ENCODE measurements at places on chromosomes 13 and 19.
A peak's percentile ranks its signal among the peaks of the same experiment; 100 is the strongest.

- DNase-seq, result no peak
Observed at GRCh38 chr19:12695997-12696365, 450 bp downstream of the FBXW9 start.

- no peak for DNase-seq
Observed at GRCh38 chr13:54709546-54709945, 1680.9 kb downstream of the OLFM4 start.

DNA sequence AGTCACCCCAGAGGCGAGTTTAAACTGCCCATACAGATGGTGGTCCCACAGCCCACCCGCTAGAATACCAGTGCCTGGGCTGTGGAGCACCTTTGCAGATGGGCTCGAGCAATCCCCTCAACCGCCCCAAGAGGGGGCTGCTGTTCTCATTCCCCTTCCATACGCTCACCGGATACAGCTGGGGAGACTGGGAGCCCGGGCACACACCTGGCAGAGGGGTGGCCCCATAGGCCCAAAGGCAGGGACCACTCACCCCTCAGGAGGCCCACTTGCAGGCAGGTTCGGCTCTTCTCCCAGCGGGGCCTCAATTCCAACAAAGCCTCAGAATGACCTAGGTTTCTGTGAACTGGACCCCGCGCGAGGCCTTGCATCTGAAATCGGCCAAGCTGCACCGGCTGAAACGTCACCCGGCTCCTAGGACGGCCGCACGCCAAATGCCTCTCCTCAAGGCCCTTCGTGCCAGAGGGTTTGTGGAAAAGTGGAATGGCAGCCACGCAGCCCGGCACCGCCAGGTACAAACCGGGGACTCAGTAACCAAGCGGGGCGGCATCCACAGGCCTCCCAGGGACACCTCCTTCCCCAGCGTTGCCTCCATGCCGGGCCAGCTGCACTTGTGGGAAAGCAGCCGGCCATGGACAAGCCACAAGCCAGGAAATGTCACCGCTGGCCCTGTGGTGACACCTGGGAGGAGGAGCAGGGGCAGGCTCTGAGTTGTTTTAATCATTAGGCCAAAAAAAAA is 18.7 kb downstream of the MLLT1 start:
- DNase-seq, result no peak

GRCh38 chr19:49058562-49058961 is 1.0 kb upstream of the CGB7 start:
- no peak for DNase-seq

GRCh38 chr13:44425041-44425814 is 51.6 kb downstream of the SERP2 start:
- no peak for DNase-seq

DNA sequence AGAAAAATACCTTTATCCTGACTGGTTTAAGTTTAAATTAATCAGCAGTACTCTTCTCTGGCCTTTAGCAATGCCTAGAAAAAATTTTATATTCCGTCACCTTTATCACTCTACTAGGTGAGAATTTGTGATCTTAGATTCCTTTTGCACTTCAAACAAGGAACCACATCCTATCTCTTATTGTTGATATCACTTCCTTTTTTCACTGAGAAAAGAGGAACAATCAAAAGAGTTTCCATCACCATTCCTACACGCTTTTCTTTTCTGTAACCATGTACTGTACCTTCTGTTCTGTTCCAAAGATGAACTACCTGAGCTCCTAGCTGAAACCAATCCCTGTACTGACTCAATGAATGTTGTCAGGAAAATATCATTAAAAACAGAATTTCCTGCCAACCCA is 1379.0 kb upstream of the MIR17HG start:
- no peak for DNase-seq

GRCh38 chr13:46593398-46593797 is 40.4 kb downstream of the LRCH1 start:
- no peak for DNase-seq

DNA sequence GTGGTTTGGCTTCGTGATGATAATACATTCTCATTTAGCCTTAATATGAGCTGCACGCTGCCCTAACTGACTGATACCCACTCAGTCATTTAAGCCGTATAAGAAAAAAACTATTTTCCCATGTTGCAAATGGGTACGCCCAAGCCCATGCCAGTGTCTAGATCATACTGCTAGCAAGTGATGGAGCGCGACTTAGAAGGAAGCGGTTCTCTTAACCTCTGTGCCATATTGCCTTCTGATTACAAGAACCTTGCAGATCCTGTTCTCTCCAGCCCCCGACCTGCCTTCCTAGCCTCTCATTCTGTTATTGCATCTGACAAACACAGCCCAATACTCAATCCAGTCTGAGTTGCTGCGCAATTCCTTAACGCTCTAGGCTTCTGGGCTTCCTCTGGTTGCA is 603 bp downstream of the GPALPP1 start:
- DNase-seq, result no peak

- no peak for DNase-seq
Observed at GRCh38 chr19:41299046-41299754, 10.8 kb upstream of the CCDC97 start.

DNA sequence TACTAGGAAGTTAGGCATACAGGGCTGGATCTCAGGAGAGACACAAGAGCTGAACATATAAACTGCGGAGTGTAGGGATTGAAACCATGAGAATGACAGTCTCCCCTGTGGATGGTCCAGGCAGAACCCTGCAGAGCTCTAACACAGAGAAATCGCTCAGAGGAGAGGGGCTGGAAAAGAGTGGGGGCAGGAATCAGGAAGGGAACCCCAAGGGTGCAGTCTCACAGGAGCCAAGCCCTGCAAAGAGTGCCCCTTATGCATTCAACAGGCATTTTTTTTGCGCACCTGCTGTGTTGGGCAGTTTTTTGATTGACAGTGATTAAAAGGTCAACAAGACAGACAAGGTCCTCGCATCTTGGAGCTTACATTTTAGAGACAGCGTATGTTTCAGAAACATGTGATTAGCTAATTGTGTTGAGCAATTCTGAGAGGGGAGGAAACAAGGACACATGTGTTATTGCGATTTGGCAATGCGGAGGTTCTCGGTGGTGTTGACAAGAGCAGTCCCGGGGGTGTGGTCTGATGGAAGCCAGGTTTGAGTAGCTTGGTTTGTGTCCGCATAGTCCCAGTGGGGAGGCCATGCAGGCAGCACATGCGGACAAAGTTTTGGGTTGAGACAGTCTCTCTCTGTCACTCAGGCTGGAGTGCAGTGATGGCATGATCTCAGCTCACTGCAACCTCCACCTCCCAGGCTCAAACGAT is 182.6 kb upstream of the IRS2 start:
- DNase-seq, result no peak

DNA sequence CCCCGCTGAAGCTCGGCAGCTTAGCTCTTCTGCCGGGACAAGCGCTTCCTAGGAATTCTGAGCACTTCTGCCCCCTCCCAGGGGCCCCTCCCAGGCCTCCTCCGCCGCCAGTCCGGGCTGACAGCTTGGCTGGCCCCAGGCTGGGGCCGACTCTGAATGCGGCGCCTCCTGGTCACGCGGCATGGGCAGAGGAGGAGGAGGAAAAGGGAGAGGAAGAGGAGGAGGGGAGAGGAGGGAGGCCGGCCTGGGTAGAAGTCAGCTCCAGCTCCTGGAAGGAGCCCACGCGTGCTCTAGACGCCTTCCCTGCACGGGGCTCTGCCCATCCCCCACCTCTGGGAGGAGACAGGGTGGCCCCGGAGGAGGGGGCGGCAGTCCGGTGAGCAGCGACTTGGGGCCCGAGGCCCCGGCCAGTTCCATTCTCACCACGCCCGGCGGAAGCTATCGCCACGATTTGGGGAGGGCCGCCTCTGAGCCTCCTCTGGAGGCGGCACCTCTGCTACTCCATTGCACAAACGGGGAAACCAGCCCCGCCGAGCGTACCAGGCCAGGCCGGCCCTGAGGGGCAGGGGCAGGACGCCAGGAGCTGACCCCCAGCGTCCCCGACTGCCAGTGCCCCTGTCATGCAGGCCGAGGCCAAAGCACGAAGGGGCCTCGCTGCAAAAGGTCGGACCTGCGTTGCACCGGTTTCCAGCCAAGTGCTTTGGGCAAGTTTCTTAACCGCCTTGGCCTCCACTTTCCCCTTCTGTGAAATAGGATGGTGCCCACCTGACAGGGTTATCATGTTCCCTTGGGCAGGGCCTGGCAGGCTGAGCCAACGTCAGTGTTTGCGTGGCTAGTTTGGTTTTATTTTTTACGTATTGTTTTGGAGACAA is 31.6 kb downstream of the CCNE1 start:
- no peak for DNase-seq

GRCh38 chr19:3275583-3276340 is 51.3 kb downstream of the CELF5 start:
- DNase-seq, result peak; percentile 79

DNA sequence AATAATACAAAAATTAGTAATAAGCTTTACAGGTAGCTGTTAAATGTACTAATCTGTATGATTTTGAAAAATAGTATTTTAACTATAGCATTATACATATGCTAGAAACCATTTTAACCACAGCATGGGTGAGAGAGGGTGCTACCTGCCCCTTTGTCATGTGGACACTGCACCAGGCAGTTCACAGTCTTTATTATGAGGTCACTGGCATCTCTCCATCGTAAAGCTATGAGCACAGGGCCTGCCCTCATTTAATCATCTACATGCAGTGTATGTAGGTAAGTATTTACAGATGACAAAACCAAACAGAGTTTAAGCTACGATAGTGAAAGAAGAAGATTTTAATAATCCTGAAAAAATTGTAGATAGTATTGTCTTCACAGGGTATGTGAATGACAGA is 21.7 kb downstream of the EDNRB start:
- no peak for DNase-seq

DNA sequence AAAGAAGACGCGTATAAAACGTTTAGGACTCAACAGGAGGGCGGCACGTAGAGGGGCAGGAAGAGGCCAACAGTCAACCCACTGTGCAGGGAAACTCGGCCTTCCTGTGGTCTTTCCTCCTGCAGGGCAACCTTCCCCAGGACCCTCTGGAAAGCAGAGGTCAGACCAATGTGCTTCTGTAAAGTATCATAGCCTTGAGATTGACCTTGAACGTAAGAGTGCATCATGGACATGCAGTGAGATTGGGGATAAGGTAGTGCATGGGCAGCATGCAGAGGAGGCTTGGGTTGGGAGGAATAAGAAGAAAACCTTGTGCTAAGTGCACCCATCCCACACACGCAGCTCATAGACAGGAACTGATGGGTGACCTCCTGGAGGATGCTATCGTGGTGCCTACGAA is 34.0 kb upstream of the ZNF507 start:
- DNase-seq, result no peak

- DNase-seq, result no peak
Observed at GRCh38 chr19:10593148-10593547, 6.0 kb upstream of the AP1M2 start.

DNA sequence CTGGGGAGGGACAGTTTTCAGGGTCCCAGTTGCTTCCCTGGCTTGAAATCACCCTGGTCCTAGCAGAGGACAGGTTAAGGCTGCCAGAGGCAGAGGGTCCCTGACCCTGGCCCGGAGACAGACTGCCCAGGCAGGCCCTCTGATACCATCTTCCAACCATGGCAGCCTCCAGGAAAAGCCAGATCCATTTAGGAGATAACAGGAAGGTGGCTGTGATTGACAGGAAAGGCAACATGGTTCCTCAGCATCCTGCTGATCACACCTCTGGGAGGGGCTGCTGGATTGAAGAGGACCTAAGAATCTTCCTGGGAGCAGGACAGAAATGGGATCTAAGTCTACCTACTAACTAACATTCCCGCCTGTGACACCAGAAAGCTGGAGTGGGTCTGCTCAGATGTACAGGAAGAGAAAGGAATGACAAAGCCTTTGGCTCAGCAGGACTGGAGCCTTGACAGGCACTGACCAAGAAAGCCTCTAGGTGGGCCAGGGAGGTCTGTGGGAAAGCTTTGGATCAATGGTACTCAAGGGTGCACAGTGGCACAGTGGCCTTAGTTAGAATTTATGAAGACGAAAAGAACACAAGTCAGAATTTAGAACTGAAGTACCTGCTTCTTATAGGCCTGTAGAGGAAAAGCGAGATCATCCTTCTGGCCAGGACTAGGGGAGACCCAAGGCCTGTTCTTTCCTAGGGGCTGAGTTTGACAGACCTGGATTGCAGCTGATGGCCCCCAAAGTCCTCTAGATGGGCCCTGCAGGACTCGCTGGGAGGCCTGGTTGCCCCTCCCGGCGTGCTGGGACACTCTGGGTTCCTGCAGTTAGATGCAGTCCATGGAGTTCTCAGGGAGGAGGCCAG is 2.3 kb upstream of the PRKACA start:
- DNase-seq, result no peak

DNA sequence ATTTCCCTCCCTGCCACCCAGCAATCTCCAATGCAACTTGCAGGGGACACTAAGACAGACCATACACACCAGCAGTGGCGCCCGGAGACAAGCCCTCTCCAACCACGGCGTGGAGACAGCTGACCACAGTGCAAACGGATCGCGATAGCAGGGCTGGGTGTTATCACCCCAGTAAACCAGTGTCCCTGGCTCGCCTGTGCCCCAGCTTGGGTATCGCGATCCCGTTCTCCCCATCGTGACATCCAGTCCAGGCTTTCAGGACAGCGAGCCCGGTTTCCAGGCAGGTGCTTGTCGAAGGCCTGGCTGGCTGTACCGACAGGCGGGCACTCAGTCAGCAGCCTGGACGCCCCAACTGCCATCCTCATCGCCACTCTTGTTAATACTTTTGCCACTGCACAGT is 20.7 kb upstream of the NANOS2 start:
- no peak for DNase-seq

- DNase-seq, result no peak
Observed at GRCh38 chr19:7497292-7497691, 8.5 kb upstream of the PEX11G start.

Measured in stimulated activated CD8-positive, alpha-beta memory T cell treated with anti-CD3 and anti-CD28 coated beads, Interleukin-2, amount 100 ng/mL, for 1 hour (primary cell).